ENCODE measurements at places on chromosomes 7 and 10.

- no peak for DNase-seq
These were observed 53.1 kb upstream of the UCN3 start for GRCh38 chr10:5311617-5312016.

GRCh38 chr7:69162931-69163670, 435.2 kb upstream of the AUTS2 start:
- DNase-seq = no peak

DNA sequence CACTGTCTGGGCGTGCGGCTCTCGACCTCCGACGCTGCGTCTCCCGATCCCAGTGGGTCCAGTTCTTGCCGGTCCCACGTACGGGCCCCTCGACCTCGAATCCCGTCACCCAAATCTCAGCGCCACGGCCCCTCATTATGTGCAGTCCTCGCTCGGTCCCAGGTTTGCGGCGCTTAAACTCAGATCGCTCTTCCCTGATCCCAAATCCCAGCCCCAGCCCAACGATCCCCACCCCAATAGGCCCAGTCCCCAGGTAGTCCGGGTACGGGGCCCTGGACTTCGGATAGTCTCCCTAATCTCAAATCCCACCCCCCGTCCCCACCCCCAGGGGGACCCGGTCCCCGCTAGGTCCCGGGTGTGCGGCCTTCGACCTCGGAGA, 666 bp downstream of the HNRNPF start:
- no peak for DNase-seq

DNA sequence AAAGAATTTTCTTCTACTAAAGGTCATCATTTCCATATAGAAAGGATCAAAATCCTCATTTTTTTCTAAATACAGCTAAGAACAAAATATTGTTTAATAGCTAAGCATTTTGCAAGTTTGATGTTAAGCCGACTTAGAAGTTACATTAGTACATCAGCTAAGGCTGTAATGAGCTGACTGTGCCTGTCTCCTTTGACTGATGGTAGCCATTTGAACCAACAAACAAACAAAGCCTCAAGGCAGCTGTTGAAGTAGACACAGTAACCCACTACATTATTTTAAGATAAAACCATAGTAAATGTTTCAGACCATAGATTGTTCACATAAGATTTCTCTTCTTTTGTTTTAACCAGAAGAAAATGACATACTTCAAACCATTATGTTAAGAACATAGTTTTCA, 210.9 kb upstream of the VSTM2A start:
- no peak for DNase-seq

GRCh38 chr7:39416866-39417265, 149.3 kb upstream of the YAE1 start:
- DNase-seq = no peak

DNA sequence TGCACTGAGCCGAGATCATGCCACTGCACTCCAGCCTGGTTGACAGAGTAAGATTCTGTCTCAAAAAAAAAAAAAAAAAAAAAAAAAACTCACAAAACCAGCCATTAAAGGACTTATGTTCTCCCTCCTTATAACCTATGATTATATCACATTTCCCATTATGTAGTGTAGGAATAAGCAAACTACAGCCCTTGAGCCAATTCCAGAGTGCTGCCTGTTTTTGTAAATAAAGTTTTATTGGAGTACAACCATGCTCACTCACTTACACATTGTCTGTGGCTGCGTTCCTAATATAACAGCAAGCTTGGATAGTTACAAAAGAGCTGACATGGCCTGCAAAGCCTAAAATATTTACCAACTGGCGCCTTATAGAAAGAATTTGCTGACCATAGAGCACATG, 72.7 kb upstream of the ARID5B start:
- no peak for DNase-seq

- DNase-seq = peak; percentile 24
These were observed 24.1 kb upstream of the FFAR4 start for GRCh38 chr10:93542358-93542791.

- DNase-seq = no peak
These were observed 57.6 kb downstream of the LRGUK start for GRCh38 chr7:134184767-134185166.

DNA sequence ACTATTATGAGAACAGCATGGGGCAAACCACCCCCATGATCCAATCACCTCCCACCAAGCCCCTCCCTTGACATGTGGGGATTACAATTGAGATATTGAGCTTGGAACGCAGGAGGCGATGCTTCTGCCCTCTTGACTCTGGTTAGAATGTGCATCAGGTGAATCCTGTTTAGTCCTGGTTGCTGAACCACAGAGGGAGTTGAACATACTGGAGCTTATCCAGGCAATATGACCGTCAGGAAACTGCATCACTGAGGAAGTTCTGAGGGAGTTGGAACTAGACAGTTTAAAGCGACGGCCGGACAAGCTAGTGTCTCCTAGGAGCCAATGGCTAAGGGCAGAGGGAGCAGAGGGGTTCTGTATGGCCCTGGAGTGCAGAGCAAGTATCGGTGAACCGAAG, 31.8 kb upstream of the GARS1 start:
- DNase-seq = peak; percentile 79
